ENCODE measurements at places on chromosomes 2 and 18.

DNA sequence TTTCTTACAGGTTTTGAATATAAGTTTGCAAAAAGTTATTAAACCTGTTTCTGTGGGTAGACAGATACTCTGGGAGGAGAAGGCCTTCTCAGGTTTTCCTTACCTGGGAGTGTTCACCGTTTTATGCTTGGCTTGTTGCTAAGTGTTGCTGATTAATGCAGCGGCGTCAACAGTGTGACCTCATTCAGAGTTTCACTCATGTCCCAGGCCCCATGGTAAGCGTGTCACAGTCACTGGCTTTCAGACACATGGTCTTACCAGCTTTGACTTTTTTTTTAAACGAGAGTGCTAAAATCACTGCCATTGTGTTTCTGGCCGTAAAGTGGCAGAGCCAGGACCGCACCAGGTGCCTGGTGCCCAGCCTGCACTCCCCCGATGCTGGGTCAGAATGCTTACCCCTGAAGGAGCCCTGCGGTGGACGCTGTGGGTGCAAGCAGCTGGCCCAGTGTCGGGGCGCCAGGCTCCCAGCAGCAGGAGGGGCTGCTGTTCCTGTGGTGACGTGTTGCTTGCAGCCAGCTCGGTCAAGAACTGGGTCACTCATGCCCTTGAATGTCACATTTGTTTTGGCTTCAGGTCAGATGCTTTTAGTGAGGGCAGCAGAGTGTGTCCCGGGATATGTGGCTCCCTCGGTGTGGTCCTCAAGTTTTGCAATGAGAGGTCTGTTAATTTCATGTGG, 3.5 kb downstream of the CAPN10 start:
- DNase-seq = no peak

DNA sequence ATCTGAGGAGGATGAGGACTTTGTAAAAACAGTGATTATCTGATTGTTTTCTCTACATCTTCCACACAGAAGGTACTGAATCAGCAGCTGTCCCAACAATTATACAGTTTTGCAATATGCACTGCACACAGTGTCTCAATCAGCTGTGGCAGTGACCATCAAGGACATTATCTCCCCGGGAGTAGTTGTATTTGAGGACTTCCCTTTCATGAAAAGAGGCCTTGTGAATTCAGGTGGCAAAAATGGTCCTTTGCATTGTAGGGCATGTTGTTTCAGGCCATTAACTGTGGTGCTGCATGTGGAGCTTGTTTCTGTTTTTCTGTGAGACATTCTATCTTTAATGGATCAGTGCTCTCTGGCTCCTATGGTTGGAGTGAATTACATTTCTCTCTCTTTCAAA, 779.4 kb upstream of the FSHR start:
- DNase-seq = no peak

DNA sequence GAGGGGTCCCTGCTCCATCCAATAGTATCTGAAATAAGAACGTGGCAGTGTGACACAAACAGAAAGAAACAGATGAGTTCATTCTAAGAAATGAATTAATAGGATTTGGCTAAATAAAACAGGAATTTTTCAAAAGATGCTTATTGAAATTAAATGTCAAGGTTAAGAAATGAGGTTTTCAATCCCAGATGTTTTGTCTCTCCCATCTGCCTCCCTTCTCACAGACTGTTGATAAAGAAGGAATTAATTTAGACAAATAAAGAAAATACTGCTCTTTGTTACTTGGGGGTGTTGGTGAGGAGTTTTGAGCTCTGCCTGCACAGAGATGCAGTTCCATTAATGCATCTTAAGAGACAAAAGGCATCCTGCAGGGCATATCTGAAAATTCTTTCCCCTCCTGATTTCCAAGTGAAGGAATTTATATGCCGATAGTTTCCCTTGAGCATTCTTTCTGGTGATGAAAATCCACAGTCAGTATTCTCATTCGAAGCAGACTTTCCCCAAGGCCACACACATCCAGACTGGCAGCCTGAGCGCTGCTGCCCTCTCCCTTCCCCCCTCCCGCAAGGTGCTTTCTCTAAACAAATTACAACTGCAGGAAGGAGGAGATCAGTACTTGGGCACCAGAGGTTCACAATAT, 385.4 kb upstream of the RND3 start:
- peak; percentile 12 for DNase-seq

GRCh38 chr18:9240270-9240669, 94.3 kb upstream of the TWSG1 start:
- DNase-seq = no peak

DNA sequence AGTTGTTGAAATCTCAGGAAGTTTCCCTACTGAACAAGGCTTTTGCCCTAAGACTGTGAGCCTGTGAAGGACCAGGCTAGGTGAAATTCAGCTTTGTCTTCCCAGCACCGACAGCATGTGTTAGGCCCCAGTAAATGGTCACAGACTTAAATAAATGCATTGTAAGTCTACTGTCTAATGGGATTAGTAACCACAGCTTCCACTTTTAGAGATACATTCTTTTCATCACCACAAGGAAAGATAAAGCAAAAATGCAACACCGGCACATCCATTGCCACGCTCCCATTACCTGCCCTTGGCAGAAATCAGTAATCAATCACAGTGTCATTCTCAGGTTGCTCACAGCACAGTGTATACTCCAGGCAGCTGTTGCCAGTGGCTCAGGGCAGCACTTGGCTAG, 59.3 kb downstream of the CRACDL start:
- no peak for DNase-seq

- peak; percentile 57 for DNase-seq
These were observed 819 bp upstream of the KLF11 start for GRCh38 chr2:10042301-10043161.

GRCh38 chr2:233121856-233122255, 61.7 kb downstream of the INPP5D start:
- no peak for DNase-seq

Data from fibroblast of skin of right biceps (primary cell).